ENCODE measurements at places on chromosomes 2 and 18.

DNA sequence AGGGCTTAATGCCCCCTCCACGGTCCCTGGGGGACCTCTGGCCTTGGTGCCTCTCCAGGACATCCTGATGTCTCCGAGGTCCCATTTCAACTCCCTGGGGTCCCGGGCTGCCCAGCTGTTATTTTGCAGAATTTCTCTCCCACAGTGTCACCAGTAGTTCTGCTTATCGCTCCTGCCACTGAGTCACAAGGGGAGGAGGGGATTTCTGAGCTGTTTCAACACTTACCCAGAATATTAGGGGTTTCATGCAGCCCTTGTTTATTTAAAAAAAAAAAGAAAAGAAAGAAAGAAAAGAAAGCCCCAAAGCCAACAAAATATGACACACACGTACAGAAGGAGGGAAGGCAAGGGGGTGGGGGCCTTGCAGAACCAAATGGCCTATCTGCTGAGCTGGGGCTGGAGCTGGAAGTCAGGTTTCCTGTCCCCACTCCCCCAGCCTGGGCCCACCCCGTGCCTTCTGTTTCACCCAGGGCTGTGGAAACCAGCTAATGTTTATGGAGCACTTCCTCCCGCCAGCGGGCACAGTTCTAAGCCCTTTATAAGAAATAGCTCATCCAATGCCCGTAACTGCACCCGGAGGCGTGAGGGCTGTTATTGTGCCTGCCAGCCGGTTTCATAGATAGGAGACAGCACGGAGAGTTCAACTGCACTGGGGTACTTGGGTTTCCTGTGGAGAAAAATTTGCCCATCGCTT is 8.4 kb upstream of the ARID5A start:
- peaks cover 42% of the 10 kb centered on the region for H3K4me1 ChIP-seq
- no peaks in the 10 kb centered on the region for H3K36me3 ChIP-seq
- peak overlapping the region; percentile 81 for H3K27ac ChIP-seq
- peak overlapping the region; percentile 68 for H3K4me3 ChIP-seq

DNA sequence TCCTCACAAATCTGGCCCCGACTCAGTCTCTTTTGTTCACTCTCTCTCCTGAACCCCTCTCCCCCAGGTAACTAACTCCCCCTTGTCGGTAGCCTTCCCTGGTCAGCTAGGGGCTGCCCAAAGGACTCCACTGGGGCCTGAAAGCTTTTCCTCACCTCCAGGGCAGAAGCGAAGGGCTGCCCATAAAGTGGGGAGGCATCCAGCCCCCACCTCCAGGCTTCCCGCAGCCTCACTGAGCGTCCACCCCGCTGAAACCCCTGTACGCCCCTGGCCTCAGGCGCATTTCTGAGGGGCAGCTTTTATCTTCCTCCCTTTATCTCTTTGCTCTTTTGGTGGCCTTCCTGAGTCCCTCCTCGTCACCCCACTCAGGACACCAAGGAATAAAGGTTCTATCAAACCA is 249.3 kb downstream of the CYP26B1 start:
- no peaks in the 10 kb centered on the region for H3K4me1 ChIP-seq
- no peaks in the 10 kb centered on the region for H3K27me3 ChIP-seq
- H3K27ac ChIP-seq = no peak overlapping the region

DNA sequence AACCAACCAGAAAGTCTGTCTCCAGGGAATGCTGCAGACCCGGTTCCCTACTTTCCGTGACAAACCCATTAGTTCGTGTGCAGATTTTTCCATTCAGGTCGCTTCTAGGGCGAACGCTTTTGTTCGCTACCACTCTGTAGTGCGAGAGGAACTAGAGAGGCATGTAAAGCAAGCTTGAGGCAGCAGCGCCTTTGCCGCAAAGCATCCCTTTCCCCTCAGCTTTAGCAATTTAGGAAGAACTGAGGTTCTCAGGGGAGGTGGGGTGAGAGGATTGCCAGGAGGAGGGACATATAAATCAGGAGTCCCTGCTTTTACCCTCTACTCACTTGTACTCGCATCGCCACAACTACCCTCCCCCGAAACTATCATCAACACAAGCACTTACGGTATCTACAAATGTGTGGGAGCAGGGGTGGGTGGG is 748 bp upstream of the ZNF804A start:
- peak; percentile 38 for DNase-seq
- no peaks in the 10 kb centered on the region for H3K36me3 ChIP-seq
- peaks cover 6% of the 10 kb centered on the region for H3K4me1 ChIP-seq
- no peak overlapping the region for H3K27ac ChIP-seq
- H3K27me3 ChIP-seq = peaks cover 7% of the 10 kb centered on the region

DNA sequence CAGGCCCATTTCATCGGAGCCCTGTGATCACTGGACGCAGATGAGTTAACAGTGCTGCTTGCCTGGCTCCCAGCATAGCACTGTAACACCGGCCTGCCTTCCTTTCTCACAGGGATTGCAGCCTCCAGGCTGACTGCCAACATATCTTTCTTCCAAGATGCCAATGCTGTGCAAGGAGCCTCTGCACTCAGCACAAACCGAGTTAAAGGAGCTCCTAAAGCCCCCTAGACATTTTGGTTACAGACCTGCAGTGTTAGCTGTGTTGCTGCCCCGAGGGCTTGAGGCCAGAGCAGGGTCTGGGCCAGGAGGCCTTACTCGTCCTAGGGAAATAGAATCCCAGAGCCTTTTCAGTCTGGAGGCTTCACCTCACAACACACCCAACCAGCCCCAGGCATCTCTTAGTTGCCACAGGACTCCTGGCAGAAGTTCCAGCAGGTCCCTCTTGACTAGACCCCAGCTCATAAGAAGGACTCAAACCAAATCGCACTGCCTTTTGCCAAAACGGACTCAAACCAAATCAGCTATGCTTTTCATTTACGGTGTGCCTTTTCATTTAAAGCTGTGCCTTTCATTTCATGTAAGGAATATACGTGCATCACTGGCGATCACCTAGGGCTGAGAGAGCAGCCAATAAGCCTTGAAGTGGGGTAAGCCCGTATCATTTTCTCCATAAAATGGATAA is 58.4 kb upstream of the EML4 start:
- no peaks in the 10 kb centered on the region for H3K36me3 ChIP-seq
- no peak overlapping the region for H3K27ac ChIP-seq
- no peaks in the 10 kb centered on the region for H3K27me3 ChIP-seq
- H3K4me1 ChIP-seq = no peaks in the 10 kb centered on the region
- DNase-seq = no peak

- no peak for DNase-seq
- H3K4me1 ChIP-seq = no peaks in the 10 kb centered on the region
- no peaks in the 10 kb centered on the region for H3K27me3 ChIP-seq
- no peaks in the 10 kb centered on the region for H3K36me3 ChIP-seq
- H3K27ac ChIP-seq = no peak overlapping the region
These were observed 15.6 kb upstream of the FHOD3 start for GRCh38 chr18:36281936-36282335.

- peaks cover 8% of the 10 kb centered on the region for H3K4me1 ChIP-seq
- H3K36me3 ChIP-seq = no peaks in the 10 kb centered on the region
- no peak overlapping the region for H3K4me3 ChIP-seq
These were observed 44.9 kb downstream of the TMEM37 start for GRCh38 chr2:119476301-119477112.

- DNase-seq = no peak
- peaks cover 22% of the 10 kb centered on the region for H3K4me1 ChIP-seq
- H3K27me3 ChIP-seq = no peaks in the 10 kb centered on the region
- no peak overlapping the region for H3K4me3 ChIP-seq
These were observed 2.6 kb upstream of the ZFP36L2 start for GRCh38 chr2:43228756-43229659.

DNA sequence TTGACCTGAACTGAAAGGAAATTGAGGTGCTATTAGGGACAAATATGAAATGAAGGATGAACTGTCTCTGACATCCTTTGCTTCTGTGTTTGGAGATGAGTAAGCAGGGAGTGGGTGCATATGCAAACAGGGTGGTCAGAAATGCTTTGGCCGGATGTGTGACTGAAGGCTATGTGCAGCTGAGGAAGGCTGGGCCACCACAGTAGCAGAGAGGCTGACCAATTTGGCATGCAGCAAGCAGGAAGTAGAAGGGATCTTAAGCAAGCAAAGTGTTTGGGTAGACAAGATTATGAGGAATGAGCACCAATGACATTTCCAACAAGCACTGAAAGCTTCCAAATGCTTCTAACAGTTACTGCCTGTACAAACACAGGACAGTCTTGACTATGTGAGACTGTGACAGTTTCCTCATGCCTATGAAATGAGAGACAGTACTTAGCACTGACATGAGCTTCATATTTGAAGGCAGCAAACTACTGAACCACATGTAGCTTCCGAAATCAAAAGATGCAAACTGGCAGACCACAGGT is 3.3 kb upstream of the ACTR3 start:
- H3K4me1 ChIP-seq = peaks cover 18% of the 10 kb centered on the region
- H3K4me3 ChIP-seq = no peak overlapping the region
- H3K27me3 ChIP-seq = no peaks in the 10 kb centered on the region
- H3K27ac ChIP-seq = peak overlapping the region; percentile 19
- H3K36me3 ChIP-seq = no peaks in the 10 kb centered on the region

- no peak for DNase-seq
- peak overlapping the region; percentile 1 for H3K4me3 ChIP-seq
- peaks cover 62% of the 10 kb centered on the region for H3K36me3 ChIP-seq
- H3K27me3 ChIP-seq = no peaks in the 10 kb centered on the region
- H3K4me1 ChIP-seq = peaks cover 85% of the 10 kb centered on the region
- peak overlapping the region; percentile 94 for H3K27ac ChIP-seq
These were observed 14.1 kb downstream of the CEP68 start for GRCh38 chr2:65070172-65070830.

- no peak for DNase-seq
- H3K27me3 ChIP-seq = no peaks in the 10 kb centered on the region
- H3K4me3 ChIP-seq = no peak overlapping the region
- no peak overlapping the region for H3K27ac ChIP-seq
- H3K4me1 ChIP-seq = no peaks in the 10 kb centered on the region
These were observed 97.2 kb upstream of the GPC1 start for GRCh38 chr2:240338274-240338673.
